Stimulated activated CD4-positive, alpha-beta T cell treated with anti-CD3 and anti-CD28 coated beads, Interleukin-1b, Interleukin-23, amount 100 ng/mL, for 4 hours (primary cell): ENCODE measurements at places on chromosomes 3 and 15.

DNA sequence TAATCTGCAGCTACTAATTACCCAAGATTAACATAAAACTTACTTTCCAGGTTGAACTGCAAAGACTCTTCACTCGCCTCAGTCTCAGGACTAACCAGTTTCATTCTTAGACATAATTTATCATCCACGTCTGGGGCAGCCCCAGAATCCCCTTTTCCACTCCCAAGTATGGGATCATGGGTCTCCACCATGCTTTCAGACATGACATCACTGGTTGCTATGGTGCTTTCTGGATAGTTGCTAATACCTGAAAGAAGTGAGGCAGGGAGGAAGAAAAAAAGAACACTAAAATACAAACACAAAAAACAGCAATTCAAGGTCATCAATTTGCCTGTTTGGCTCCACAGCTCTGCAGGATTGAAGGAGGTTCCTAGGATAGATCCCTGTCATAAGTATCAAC is 46.6 kb downstream of the TP53BP1 start:
- no peak for DNase-seq

- no peak for DNase-seq
Measured at GRCh38 chr15:41961595-41962202, 10.7 kb downstream of the EHD4 start.

DNA sequence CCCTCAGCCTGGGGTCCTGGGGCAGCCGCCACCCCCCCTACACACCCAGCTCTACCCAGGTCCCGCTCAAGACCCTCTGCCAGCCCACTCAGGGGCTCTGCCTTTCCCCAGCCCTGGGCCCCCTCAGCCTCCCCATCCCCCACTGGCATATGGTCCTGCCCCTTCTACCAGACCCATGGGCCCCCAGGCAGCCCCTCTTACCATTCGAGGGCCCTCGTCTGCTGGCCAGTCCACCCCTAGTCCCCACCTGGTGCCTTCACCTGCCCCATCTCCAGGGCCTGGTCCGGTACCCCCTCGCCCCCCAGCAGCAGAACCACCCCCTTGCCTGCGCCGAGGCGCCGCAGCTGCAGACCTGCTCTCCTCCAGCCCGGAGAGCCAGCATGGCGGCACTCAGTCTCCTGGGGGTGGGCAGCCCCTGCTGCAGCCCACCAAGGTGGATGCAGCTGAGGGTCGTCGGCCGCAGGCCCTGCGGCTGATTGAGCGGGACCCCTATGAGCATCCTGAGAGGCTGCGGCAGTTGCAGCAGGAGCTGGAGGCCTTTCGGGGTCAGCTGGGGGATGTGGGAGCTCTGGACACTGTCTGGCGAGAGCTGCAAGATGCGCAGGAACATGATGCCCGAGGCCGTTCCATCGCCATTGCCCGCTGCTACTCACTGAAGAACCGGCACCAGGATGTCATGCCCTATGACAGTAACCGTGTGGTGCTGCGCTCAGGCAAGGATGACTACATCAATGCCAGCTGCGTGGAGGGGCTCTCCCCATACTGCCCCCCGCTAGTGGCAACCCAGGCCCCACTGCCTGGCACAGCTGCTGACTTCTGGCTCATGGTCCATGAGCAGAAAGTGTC is 30.2 kb downstream of the PTPN23 start:
- DNase-seq, result no peak

DNA sequence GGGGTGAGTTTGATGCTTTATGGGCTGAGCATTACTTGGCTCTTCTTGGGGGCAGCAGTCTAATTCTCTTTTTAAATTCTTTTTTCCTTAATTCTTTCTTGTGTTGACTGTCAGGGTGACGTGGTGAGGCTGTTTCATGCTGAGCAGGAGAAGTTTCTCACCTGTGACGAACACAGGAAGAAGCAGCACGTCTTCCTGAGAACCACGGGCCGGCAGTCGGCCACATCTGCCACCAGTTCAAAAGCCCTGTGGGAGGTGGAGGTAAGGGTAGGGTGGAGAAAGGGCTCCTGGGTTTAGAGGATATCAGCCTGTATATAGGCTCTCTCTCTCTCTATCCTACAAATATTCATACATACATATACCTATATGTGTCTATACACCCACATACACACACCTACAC is 152.3 kb downstream of the ITPR1 start:
- no peak for DNase-seq

GRCh38 chr15:55661428-55661827 is 73.3 kb upstream of the PYGO1 start:
- no peak for DNase-seq

DNA sequence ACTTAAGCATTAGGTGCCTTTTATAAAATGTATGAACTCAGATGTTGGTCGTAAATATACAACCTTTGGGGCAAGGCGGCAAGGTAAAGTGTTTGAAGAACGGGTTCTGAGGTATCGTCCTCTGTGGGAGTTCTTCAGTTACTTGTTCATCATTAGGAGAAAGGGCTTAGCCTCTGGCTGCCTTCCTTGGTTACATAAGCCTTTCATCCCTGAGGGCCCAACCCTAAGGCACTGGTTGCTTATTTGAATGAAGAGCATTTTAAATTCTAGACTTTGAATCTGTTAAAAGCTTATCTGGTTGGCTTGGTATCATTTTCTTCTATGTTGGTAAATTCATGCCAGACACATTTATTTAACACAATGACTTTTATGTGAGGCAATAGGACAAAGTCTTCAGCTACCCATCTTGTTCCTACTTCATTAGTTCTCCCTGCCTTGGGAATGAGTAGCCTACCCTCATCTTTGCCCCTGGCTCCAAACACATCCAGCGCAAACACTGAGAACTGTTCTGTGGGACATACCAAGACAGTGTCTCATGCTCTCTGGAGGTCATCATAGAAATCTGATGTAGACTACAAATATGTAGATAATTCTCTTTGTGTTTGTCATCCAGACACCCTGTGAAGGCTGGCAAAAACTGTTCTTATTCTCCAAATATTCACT is 12.4 kb upstream of the CCDC80 start:
- DNase-seq, result no peak

- no peak for DNase-seq
Measured at GRCh38 chr15:80984856-80985255, 4.8 kb downstream of the MESD start.

GRCh38 chr3:71784914-71785531 is at the start of gene PROK2:
Gene PROK2 (minus strand): TSS chr3:71785148. CDS start chr3:71785052, 96 bp downstream.
- DNase-seq, result peak; percentile 20

GRCh38 chr3:153830552-153830951 is 290.6 kb upstream of the ARHGEF26 start:
- DNase-seq, result no peak

- no peak for DNase-seq
Measured at GRCh38 chr15:45338417-45338816, 39.9 kb downstream of the GATM start.

GRCh38 chr3:195078891-195079440 is 192.0 kb downstream of the XXYLT1 start:
- DNase-seq, result no peak

- DNase-seq, result no peak
Measured at GRCh38 chr3:101602731-101603130, 28.8 kb downstream of the PCNP start.

DNA sequence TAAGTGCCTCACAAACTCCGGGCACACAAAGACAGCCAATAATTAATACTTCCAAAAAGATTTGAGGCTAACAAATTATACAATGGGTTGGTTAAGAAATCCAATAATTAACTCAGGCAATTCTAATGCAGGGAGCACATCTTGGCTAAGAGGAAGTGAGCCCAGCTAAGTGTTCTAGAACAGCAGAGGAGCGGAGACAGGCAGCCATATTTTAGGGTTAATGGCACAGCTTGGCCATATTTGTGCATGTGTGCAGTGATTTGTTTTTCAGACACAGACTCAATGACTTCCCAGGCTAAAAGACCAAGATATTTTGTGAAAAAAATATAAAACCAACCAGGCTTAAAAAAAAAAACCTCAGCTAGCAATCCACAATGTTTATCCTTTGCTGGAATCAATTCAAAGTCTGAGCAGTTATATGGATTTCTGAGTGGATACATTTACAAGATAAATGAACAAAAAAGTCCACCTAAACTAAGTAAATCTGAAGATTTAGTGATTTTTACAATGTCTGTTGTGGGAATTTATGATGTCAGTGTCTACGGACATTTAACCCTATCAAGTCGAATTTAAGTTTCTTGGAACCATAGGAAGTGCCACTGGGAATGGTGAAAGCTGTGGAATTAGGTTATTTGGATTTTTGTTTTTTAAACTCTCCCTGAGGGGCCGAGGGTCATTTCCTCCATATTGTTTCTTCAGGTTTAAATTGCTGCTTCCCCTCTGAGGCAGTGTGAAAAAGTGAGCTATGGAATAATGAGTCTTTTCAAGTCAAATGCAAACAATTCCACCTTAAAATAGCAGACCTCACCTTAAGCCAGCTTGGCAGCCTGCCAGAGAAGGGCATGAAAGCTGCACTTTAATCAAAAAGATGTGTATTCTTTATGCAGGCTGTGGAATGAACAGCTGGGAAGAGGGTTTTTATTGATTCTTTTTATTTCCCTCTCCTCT is 413.7 kb upstream of the TBL1XR1 start:
- DNase-seq, result no peak

GRCh38 chr3:77281721-77282120 is 241.8 kb downstream of the ROBO2 start:
- DNase-seq, result no peak

DNA sequence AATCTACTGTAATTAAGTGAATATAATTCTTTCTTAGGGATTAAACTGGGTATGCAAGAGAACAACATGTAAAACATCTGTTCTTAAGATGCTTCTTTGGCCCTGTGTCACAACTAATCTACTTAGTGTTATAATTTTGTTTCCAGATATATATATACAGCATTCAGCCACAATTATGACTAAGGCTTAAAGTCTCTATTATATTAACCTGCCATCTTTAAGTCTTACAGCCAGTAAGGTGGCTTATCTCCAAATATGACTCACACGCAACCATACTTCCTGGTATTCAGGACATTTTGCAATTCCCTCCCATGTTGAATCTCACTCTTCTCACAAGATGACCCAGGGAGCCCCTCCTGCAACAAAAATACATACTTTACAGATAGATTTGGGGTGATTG is 6.6 kb upstream of the KBTBD8 start:
- DNase-seq, result no peak

GRCh38 chr3:105399062-105399461 is 32.4 kb downstream of the ALCAM start:
- DNase-seq, result no peak

DNA sequence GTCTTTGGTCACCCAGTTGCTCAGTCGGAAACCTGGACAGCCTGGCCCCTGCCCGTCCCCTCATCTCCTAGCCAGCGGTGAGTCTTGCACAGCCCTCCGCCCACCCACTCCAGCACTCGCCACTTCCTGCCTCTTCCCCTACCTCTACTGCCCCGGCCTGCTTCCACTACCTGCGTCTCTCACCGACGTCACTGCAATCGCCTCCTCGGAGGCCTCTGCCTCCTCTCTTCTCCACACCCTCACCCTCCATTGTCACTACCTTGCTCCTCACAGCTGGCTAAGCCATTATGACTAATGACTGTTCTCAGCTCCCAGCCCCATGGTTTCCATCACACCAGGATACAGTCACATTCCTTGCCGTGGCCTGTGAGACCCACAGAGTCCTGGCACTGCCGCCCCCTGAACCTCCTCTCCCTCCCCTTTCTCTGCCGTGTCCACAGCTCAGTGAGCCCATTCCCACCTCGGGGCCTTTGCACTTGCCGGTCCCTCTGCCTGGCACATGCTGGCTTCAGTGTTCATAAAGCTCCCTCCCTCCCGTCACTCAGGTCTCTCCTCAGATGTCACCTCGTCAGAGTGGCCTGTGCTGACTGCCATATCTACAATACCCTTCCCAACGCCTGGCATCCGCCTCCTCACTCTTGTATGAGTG is 104.8 kb downstream of the FBLN2 start:
- no peak for DNase-seq

DNA sequence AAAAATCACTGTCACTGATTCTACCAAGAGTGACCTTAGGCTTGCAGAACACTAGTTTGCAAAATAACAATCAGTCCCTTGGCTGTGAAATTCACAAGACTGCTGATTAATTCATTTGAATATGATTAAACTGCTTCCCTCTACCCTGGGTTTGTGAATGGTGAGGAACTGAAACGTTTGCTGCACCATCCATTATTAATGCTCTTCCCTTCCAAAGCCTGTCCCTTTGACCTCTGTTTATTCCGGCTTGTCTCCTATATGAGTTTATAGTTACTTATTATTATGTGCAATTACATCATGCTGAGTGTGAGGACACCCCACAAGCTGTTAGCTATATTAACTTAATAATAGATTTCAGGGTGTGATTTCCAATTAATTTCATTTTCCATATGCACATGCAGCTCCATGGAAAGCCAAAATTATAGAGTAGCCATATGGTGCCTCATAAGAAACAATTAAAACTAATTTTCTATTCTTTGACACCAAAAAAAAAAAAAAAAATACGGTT is 96.5 kb downstream of the SUCLG2 start:
- DNase-seq, result no peak

- no peak for DNase-seq
Measured at GRCh38 chr15:95734422-95735316, 595.8 kb upstream of the NR2F2 start.

GRCh38 chr3:150531775-150532174 is 14.5 kb downstream of the SERP1 start:
- DNase-seq, result no peak

DNA sequence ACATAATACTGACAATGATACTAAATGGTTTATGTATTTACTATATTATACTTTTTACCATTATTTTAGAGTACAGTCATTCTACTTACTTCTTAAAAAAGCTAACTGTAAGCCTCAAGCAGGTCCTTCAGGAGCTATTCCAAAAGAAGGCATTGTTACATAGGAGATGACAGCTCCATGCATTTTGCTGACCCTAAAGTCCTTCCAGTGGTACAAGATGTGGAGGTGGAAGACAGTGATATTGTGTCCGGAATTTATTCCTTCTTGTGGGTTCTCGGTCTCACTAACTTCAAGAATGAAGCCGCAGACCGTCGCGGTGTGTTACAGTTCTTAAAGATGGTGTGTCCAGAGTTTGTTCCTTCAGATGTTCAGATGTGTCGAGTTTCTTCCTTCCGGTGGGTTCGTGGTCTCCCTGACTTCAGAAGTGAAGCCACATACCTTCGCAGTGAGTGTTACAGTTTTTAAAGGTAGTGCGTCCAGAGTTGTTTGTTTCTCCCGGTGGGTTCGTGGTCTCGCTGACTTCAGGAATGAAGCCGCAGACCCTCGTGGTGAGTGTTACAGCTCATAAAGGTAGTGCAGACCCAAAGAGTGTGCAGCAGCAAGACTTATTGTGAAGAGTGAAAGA is 20.9 kb downstream of the AVEN start:
- DNase-seq, result no peak

GRCh38 chr15:85579957-85580694 is 199.7 kb downstream of the AKAP13 start:
- DNase-seq, result no peak

- no peak for DNase-seq
Measured at GRCh38 chr3:39196671-39197356, 4.4 kb upstream of the XIRP1 start.

DNA sequence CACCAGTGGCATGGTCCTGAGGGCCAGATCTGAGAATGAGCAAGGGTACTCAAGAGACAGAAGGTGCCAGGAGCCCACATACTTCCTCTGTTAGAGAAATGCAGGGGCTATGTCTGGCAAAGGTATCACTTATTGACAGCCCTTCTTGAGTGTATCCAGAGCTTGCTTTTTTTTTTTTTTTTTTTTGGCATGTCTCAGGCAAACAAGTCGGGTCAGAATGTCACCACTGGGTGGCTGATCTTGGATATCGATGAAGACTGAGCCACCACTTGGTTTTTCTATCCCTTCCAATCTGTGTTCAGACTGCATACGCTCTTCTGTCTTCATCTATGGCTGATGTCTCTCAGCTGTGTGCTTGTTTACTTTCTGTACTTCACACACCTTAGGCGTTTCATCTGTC is 363.4 kb upstream of the C2CD4B start:
- no peak for DNase-seq
